Right cardiac atrium (tissue), 5 donors: ENCODE measurements at places on chromosomes 3 and 15.

GRCh38 chr3:105260385-105260784 lies 106.3 kb upstream of the ALCAM start:
- no peak for DNase-seq

DNA sequence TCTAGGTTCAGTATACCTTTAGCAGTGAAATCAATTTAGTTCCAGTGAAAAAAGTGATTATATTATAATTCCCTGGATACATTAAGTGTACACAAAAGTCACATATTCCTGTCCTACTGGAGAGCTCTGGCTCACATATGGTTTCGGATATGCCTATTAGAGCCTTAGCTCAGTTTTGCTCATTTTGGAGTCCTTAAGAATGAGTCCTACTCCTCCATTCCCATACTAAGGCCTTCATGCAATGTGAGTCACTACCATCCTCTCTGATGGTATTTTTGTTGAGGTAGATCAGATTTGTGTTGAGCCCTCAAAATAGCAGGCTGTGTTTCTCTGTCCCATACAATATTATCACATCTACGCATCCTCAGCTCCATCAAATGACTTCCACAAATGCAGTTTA lies 294.2 kb upstream of the COL8A1 start:
- DNase-seq, result no peak

DNA sequence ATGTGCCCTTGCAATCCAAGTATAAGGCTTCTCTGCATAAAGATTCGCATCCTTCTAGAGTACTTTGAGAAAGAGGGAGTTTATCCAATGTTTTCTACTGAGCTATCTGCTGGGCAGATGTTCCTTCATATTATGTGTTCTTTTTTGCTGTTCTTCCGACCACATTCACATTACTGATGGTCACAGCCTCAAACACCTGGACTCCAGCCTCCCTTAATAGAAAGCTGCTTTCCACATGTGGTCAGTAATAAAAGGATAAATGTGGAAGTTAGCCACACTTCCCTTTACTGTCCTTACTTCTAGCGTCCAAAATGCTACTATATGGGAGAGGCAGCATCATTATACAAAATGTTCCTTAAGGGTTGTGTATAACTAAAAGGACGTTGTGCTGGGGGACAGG lies 116.9 kb downstream of the CD47 start:
- DNase-seq, result no peak

DNA sequence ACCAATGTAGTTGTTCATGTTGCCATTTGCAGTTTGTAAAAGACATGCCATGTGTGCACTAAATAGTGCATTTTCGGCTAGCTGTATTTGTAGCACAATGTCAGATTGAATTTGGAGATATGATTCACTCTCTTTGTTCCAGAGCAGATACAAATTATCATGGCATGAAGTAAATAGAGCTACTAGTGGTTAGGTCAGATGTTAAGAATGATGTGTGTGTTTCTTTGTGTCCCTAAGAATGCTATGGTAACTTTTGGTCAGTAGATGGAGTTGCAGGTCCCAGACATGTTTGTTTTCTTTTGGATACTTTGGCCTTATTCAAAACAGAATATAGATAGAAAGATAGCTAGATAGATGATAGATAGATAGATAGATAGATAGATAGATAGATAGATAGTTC lies 595.8 kb downstream of the NLGN1 start:
- DNase-seq, result no peak

DNA sequence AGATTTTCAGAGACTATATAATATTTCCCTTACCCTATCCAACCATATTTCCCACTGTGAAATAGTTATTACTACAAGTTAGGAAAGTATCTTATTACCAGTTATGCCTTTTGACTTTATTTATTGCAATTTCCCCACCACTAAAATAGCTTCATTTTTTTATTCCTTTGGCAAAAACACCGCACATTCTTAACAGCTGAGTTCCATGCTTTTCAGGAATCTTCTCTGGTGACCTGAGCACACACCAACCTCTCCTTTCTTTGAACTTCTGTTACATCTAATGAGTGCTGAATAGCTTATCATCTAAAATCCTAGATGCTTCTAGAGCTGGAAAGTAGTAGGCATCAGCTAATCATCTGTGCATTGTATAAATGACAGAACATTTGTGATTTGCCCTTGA lies 99.1 kb downstream of the UBE2E2 start:
- no peak for DNase-seq
